Sigmoid colon (tissue), 7 donors: ENCODE measurements at places on chromosomes 1 and 21. TPM values are rescaled to one million over a fixed set of nuclear protein-coding genes. Genes with fewer than 3 reads are reported as not detected.

LCE3D gene
- total RNA-seq = not detected

GGPS1 gene
- total RNA-seq = 35.7 TPM

S100A7 gene
- total RNA-seq = not detected

RAP1A gene
- total RNA-seq = 381 TPM

IL23R gene
- not detected for total RNA-seq

PTPN14 gene
- 31.2 TPM for total RNA-seq

PLA2G5 gene
- total RNA-seq = 18.6 TPM

DPT gene
- 335 TPM for total RNA-seq

DCST2 gene
- 0.36 TPM for total RNA-seq

LRRC47 gene
- total RNA-seq = 36.4 TPM

GBP5 gene
- total RNA-seq = 1.4 TPM

S100A16 gene
- total RNA-seq = 35.6 TPM

SPRR2G gene
- not detected for total RNA-seq

PADI4 gene
- total RNA-seq = not detected

SLC30A2 gene
- not detected for total RNA-seq

RNF186 gene
- total RNA-seq = not detected

CFHR2 gene
- not detected for total RNA-seq

TCHHL1 gene
- not detected for total RNA-seq

OR2T29 gene
- not detected for total RNA-seq

HCRTR1 gene
- not detected for total RNA-seq

S100A5 gene
- total RNA-seq = not detected

GLIS1 gene
- not detected for total RNA-seq

SH2D2A gene
- 1.5 TPM for total RNA-seq

B3GALT2 gene
- total RNA-seq = 4.9 TPM

ANGPTL1 gene
- total RNA-seq = 120 TPM

SERPINC1 gene
- total RNA-seq = not detected

OSCP1 gene
- total RNA-seq = 11.1 TPM

C1orf167 gene
- total RNA-seq = 1.8 TPM

COL11A1 gene
- 0.36 TPM for total RNA-seq

PLA2G2D gene
- total RNA-seq = 0.16 TPM

TXNDC12 gene
- total RNA-seq = 26.5 TPM

LMX1A gene
- not detected for total RNA-seq

BGLAP gene
- 15.9 TPM for total RNA-seq

IRF6 gene
- total RNA-seq = 0.33 TPM

ACTL8 gene
- not detected for total RNA-seq
